ENCODE measurements at places on chromosomes 7 and 10.
A peak's percentile ranks its signal among the peaks of the same experiment; 100 is the strongest.

GRCh38 chr10:6197321-6197720, 5.4 kb upstream of the PFKFB3 start:
- DNase-seq = no peak

GRCh38 chr7:141356161-141356560, 195.0 kb upstream of the AGK start:
- DNase-seq = no peak

DNA sequence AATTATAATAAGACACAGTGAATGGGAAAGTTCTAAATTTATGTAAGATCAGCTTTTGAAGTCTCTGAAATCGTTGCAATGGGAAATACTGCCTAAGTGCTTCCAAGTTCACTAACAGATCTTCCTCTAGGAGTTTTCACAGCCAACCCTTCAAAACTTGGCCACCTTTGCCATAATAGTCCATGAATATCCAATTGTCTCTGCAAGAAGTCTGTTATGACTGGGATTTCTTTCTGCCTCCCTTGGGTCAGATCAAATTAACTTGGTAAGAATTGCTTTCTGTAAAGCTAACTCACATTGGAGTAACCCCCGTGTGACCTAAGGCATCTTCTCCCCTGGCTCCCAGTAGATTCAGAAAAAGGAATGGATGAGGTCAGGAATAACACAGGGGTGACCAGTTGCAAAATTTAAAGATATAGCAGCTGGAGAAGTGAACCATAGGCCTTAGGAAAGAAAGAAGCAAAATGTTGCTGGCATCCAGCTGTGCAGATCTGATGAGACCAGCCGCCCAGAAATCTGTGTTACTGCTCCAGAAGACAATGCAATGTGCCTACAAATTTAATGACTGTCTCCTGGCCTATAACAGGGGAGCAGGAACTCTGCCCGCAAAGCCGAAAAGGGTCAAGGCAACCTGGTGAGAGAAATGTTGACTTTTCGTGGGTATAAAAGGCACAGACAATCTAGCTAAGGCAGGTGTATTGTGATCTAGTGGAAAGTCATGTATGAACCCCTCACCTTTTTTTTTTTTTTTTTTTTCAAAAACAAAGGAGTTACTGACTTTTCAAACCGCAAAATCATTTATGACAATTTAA, 7.5 kb upstream of the OPTN start:
- DNase-seq = no peak

GRCh38 chr10:58955615-58956014, 220.8 kb upstream of the PHYHIPL start:
- DNase-seq = no peak

- no peak for DNase-seq
Measured at GRCh38 chr10:94281654-94282053, 81.1 kb downstream of the NOC3L start.

DNA sequence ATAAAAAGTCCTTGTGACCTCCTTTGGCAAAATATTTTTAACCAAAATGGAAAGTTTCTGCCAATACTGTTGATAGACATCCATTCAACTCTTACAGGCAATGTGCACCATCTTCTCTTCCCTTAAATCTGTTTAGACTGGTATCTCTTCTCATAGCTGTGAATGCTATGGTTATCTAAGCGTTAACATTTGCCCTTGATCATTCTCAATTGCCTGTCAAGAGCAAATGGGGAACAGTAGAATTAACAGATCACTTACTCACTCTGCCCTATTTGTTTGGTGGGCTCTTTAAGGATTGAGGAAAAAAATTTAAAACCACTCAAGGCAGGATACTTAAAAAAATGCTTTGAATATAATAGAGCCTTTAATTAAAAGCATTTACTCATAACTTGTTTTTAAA, 808.4 kb downstream of the NXPH1 start:
- DNase-seq = no peak

DNA sequence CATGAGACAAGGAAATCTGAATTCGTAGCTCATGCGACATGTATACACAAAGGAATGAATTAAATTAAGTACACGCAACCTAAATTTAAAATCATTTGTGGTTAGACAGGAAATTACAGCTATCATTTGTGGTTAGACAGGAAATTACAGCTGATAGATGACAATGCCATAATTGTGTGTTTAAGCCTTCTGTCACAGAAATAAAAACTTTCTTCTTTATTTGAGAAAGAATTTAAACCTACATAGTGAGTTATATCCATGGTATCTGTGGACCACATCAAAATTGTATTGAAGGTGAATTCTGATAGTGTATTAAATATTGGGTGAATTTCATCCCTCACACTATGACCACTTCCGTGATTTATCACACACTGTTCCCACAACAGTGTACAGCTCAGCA, 362.9 kb downstream of the MAGI2 start:
- no peak for DNase-seq

DNA sequence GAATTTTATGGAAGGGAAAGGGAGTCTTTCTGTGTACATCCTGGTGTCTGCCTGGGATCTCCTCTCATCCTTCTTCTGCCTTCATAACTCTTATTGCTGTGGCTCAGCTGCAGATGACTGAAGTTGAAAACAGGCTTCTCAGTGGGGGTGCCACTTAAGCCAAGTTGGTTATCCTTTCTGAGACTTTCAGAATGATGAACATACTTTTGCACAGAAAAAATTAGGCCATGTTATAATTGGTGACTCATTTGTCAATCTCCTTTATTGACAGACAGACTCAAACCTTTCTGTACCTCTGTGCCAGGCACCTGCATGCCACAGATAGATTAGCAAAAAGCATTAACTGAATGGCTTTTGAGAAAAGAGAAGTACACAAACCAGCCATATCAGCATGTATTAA, 430.3 kb downstream of the SORCS1 start:
- no peak for DNase-seq

- no peak for DNase-seq
Measured at GRCh38 chr7:152907042-152907761, 147.7 kb downstream of the ACTR3B start.

- peak; percentile 20 for DNase-seq
Measured at GRCh38 chr7:13742811-13743210, 246.7 kb downstream of the ETV1 start.

DNA sequence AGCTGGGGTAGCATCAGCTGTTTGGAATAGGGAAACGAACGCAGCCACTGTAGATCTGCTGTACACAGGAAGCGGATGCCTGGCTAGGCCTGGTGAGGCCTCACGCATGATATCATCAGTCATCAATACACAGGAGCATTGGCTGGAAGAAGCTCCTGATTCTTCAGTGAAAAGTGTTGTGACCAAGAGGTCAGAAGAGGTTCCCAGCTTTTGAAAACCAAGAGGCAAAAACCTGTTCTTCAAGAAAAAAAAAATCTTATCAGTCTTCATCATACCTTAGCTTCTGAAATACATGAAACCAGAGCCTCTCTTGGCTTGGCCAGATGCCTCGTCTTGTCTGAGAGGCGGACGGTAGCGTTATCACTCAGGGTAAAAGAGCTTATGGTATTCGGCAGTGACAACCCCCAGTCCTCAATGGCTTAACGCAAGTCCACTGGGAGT, 139.3 kb upstream of the TCF7L2 start:
- DNase-seq = no peak

- DNase-seq = peak; percentile 16
Measured at GRCh38 chr10:63273577-63273976, 140.4 kb downstream of the NRBF2 start.

- DNase-seq = no peak
Measured at GRCh38 chr10:101291331-101292193, 62.3 kb upstream of the LBX1 start.

DNA sequence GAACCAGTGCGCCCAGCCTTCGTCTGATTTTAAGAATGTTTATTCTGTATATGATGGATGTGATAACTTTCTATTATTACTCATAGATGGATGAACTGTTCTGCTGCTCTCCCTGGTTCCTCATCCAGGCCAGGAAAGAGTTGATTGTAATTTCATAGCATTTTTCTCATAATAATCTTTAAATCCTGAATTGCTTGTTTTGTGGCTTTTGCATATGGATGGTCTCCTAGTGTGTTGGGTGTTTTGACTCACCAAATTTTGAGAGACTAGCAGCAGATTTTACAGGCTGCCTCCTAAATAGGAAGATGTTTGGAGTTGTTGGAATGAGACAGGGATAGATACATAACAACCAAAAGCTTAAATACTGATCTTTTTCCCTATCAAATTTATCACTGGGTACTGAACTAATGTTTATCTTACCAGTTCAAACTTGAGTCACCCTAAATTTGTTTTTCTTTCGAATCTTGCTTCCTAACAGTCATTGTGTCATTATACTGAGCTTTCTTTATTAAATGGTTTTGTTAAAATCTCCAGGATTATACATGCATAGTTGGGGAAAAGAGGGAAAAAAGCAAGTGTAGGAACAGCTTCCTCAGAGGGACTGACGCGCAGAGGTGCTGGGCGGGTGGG, 106.0 kb upstream of the GATA3 start:
- DNase-seq = no peak

GRCh38 chr10:46014206-46014605, 16.2 kb downstream of the NCOA4 start:
- DNase-seq = no peak

DNA sequence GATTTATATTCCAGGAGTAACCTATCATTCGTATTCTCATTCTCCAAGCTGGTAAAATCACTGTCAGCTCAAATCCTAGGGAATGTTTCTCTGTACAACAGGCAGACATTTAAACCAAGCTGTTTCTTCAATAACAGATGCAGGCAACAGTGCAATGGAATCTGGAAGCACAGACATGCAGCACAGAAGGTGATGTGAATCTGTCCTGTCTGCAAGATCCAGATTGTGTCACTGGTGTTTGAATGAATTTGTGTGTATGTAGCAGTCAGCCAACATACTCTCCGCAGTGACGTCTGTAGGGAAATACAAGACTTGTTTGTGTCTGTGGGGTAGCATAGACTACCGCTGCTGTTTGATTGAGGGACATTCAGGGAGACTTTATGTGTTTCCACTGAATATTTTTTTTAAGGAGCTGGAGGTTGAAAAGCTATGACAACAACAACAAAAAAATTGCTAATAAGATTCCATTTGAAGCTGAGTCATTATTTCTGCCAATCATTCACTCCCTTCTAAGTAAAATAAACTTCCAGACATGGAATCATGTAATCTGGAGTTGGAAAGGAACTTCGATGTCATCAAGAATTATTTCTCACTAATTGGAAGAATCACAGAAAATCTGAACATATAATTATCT, 122.9 kb upstream of the MYO3A start:
- DNase-seq = peak; percentile 25

DNA sequence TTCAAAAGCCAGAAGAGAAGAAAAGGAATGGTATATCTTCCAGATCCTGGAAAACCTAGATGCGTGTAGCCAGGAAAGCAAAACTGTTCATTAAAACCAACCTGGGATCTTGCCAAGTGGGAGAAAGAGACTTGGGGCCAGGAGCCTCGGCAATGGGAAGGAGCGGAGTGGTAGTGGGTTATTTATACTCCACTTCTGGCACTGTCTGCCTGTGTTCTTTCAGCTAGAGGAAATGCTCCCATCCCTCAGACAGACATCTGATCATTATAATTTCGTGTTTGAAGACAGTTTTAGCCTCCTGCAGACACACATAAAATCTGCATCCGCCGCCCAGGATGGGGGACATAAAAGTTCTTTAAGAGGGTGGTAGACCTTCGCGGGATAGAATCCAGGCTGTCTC, 421.6 kb downstream of the RPS24 start:
- DNase-seq = no peak

GRCh38 chr7:67773081-67773480, 776.4 kb downstream of the TYW1 start:
- no peak for DNase-seq

GRCh38 chr10:119598397-119598796, 1.6 kb upstream of the TIAL1 start:
- DNase-seq = no peak

- DNase-seq = peak; percentile 6
Measured at GRCh38 chr7:85025312-85025756, 161.5 kb downstream of the SEMA3D start.

GRCh38 chr10:52997007-52997406, 224.4 kb upstream of the MBL2 start:
- no peak for DNase-seq

GRCh38 chr7:31416381-31416870, 75.9 kb upstream of the NEUROD6 start:
- DNase-seq = no peak

- DNase-seq = no peak
Measured at GRCh38 chr10:98028168-98028770, 2.2 kb downstream of the CRTAC1 start.

GRCh38 chr10:114565066-114565465, 93.0 kb downstream of the ABLIM1 start:
- DNase-seq = no peak

GRCh38 chr10:27256299-27257189, 15.9 kb upstream of the ACBD5 start:
- DNase-seq = no peak

DNA sequence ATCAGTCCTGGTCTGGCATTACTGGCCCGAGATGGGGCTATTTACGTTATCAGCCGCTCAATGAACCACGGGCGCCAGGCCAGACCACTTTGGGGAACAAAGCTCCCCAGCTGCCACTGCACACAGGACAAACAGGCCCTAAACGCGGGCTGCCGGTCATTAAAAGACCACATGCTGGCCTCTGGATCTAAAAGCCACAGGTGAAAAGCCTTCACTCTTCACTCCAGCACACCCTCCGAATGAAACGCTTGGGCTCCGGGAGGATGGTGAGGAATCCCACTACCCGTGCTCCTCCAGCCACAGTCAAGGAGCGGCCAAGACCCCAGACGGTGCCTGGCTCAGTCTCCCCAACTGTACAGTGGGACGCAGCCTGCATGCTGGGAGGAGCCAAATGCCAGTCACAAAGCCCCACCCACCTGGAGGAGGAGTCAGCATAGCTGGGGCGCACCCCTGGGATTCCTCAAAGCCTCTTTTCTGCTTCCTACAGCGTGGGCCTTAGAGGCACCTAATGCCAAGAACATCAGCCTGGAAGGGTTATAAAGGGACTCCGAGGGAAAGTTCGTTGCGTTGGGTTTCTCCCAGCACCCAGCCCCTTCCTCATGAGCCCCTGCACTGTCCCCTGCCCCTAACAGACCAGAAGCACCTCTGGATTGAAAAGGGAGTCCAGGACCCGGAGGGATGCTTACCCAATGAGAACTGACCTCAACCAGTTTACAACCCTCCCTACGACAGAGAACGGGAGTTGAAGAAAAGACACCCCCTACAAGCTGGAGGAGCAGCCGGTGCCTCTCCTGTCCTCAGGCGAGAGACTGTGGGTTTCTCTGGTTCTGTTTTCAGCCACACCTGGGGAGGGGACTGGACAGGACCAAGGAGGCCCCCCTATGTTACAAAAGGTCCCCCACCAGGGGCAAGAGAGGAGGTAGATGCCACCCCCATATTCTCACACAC, 4.7 kb downstream of the PDGFA start:
- no peak for DNase-seq

DNA sequence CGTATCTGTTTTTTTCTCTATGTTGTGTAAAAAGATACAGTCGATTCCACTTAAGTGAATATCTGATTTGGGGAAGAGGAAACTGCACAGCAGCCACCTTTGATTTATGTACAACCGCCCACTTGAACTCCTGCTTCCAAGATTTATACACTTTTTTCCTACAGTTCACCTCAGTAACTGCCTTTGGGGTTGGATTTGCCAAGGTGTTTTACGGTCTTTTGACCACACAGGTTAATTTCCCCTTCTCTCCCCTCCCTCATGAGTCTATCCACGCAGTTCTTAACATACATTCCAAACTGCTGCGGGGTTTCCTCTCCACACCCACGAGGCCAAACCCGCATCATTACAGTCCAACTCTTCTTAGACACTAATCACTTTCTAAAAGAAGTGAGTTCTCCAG, 277.0 kb downstream of the USP6NL start:
- DNase-seq = no peak

- no peak for DNase-seq
Measured at GRCh38 chr10:101215397-101216206, 13.7 kb downstream of the LBX1 start.

Data from kidney glomerular epithelial cell (primary cell).